Right ventricle myocardium superior (tissue), 1 donor: ENCODE measurements at places on chromosomes 7 and 10.

DNA sequence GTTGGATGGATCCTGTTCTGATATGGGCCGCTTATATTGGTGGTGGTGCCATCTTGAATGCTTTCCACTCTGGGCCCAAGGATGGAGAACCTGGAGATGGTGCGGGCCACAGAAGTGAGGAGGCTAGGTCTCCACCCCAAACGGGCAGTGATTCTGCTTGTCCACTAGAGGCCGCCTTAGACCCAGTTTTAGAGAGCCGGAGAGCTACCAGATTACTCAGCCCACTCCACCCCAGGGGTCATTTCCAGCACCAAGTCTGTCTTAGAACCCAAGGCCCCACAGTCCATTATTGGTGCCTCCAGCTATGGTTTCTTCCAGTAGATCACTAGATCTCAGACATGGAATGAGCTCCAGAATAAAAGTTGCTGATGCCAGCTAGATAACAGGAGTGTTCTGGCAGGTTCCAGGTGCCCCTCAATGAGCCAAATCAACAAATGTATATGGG lies 11.8 kb upstream of the CAMK2G start:
- peak; percentile 61 for DNase-seq

GRCh38 chr10:132599732-132600131 lies 62.1 kb downstream of the INPP5A start:
- no peak for DNase-seq

DNA sequence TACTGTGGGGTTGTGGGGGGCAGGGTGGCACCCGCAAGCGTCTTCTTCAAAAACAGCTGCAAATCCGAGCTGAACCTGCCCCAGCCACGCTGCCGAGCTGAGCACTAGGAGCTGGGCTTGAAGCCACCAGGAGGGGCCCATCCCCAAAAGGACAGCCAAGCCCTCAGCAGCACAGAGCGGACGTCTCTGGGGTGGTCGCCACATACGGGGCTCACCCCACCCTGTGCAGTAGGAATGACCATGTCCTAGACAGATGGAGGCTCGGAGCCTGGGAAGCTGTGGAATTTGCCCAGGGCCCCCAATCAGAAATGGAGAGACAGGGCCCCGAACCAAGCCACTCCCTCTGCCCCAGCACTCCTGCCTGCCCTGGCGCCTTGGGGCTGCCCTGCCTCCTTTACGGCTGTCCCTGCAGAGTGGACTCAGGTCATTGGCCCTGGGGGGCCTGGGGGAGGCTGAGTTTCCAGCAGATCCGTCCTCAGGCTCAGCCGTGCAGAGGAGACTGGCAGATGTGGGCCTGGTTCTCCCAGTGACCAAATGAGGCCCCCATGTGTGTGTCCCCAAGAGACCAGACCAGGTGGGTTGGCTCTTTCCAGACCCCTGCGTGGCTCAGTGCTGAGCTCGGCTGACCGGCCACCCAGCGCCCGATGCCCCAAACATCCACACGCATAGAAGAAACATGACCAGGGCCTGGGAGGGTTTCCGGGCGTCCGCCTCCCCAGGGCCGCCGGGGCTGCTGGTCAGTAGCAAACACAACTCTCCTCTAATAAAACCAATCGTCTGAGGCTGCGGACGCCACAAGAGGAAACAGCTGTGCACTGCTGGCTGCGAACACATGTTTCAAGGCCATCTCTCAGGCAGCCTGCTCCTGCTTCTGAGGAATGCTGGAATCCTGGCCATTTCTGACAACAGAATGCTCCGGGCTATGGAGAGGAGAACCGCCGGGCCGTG lies 54.9 kb downstream of the PDGFA start:
- peak; percentile 63 for DNase-seq

DNA sequence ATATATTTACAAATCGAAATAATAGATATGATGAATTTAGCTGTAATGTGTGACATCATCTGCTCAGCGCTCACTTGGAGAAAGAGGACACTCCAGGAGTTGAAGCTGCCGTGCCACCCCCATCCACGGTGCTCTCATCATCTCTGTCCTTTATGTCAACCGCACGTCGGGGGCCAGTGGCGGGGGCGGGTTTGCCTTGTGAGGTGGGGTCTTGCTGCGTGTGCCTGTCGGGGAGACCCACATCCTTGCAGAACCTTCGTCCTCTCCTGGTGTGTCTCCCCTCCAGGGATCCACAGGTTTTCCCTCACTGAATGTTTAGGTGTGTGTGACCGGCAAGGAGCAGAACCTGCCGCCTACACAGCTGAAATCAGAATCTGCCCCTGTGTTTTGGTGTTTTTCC lies 71.6 kb downstream of the INPP5A start:
- DNase-seq: no peak

GRCh38 chr10:21506351-21506750 lies 19.1 kb downstream of the SKIDA1 start:
- no peak for DNase-seq

DNA sequence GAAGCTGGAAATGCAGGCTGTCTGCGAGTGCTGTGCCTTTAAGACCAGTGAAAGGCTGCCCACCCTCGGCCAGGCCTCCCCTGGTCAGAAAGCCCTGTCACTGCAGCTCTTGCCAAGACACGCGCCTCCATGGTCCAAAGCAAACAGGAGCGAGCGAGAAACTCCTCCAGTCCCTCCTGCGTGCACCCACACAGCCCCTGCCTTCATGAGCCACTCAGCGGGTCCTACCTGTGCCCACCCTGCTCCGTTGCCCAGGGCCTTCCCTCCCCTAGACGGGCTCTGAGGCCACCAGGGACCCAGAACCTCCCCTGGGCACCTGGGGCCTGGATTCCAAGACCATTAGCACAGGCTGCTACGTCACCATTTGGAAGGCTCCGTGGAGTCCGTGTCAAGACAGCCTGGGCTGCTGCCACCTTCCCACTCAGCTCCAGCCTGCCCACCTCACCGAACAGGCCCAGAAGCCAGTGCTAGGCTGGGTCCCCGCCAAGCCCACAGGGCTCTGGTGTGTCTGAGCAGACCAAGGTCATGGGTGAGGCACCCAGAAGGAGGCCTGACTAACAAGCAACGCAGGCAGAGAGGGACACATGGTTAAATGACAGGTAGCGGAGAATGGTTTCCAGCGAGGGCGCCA lies 144.5 kb downstream of the NEURL1 start:
- DNase-seq: peak; percentile 91
